RCC 7860 (cell line): ENCODE measurements at places on chromosomes 6 and 20.

GRCh38 chr6:169868458-169868857, 117.0 kb downstream of the ERMARD start:
- DNase-seq, result no peak

GRCh38 chr6:170221052-170221752, 69.7 kb downstream of the DLL1 start:
- no peak for DNase-seq

DNA sequence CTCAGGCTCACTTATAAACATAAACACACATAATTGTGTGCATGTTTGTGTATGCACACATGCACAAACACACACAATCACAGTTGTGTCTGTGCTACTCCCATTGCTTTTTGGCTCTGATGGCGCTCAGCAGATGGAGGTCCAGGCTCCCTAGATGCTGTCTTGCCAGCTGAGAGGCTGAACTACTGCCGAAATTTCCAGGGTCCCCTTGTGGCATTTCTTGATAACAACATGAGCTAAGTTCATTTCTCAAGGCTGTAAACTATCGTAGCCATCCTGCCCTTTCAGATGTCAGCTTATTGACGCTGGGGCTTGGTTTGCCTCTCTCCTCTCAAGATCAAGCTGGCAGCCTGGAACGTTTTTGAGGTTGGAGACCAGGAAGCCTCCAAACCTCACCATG, 313.9 kb upstream of the RNF24 start:
- no peak for DNase-seq

GRCh38 chr20:63117151-63117550, 98.8 kb downstream of the YTHDF1 start:
- DNase-seq, result no peak

GRCh38 chr6:118810420-118811027, 83.4 kb upstream of the ASF1A start:
- DNase-seq, result no peak

GRCh38 chr6:100952006-100952405, 70.9 kb upstream of the ASCC3 start:
- no peak for DNase-seq

- DNase-seq, result no peak
Observed at GRCh38 chr20:63463400-63464288, 8.8 kb downstream of the KCNQ2 start.

DNA sequence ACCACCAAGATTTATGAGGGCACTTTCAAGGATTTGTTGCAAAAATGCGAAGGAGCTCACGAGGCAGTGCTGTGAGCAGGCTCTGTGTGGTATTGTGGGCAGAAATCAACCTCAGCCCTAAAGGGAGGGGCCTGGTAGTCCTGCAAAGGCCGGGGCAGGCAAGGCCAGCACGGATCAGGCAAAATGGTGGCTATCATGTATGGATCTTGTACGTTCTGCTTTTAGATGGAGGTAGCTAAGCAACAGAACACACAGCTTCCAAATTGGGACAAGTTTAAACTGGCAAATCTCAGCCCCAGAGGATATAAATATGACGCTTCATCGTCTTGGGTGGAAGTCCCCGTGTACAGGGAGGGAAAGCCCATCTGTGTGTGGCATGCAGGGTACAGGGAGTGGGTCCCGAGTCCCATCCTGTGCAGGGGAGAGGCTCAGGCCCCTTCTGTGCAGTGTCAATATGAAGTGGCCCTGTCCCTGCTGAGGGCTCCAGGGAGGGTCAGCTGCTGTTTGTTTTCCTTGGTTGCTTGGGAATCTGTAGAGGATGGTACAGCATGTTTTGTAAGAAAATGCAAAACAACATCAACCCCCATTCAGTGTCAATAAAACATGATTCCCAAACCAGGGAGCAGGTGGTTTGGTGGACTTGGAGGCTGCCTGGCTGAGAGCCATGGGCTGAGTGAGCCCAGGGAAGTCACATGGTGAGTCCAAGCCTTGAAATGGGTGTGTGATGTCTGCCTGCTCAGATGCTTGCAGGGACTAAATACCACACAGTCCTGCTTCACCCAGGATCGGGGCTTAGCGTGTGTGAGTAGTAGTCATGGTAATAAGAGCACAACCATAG, 113.0 kb downstream of the SYCP2 start:
- DNase-seq, result no peak

GRCh38 chr6:1247056-1247455, 64.8 kb upstream of the FOXQ1 start:
- no peak for DNase-seq
